ENCODE measurements at places on chromosomes 6 and 20.

DNA sequence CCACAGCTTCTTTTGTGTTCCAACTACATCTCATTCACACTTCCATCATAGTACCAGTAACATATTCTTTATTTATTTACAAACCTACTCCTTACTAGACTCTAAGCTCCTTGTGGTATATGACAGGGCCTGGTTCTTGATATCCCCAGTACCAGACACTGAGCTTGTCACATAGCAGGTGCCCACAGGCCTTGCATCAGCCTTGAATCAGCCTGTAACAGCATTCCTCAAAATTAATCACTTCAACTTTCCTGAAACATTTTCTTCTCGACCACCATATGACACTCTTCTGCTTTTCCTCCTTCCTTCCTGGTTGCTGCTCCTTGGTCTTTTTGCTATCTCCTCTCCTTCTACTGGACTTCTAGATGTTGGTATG, 24.7 kb upstream of the SRPK1 start:
- ATAC-seq, result no peak

DNA sequence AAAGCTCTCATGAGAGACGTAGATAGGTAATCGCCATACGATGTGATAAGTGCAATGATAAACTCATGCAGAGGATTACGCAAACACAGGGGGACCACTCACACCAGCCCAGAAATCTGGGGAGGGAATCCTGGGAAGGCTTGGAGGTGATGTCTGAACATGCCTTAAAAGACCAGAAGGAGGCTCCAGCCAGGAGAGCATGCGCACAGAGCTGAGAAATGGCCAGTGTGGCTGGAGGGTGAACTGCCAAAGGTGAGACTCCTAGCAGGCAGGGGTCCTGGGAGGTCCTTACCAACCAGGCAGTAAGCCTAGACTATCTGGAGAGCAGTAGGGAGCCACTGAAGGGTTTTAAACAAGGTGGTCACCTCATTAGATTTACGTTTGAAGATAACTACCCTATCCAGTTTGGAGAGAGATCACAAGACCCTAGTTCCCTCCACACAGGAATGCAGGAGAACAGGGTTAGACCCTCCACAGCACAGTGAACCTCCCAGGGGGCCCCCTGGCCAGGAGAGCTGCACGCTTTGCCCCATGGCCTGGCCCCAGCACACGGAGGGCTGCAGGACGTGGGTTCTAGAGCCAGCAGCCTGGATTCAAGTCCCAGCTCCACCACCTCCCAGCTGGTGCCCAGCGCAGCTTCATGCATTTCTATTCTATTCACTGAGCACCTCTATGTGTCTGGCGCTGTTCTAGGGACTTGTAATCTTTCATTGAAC, 13.1 kb downstream of the MDFI start:
- no peak for ATAC-seq

DNA sequence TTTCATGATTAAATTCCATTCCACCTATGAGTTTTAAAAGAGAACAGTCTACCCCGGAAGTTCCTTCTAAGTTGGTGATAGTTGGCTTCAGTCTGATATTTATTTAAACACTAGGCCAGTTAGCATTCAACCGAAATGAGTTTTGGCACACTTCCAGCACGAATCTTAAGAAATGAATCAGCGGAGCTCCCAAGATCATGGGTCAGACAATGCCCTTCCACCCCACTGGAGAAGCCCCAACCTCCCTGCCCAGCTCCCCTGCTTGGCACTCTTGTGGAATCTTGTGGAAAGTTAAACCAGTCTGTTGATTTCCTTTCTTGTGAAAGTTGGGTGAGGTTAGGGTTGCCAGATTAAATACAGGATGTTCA, 64.3 kb downstream of the MKKS start:
- ATAC-seq, result no peak

DNA sequence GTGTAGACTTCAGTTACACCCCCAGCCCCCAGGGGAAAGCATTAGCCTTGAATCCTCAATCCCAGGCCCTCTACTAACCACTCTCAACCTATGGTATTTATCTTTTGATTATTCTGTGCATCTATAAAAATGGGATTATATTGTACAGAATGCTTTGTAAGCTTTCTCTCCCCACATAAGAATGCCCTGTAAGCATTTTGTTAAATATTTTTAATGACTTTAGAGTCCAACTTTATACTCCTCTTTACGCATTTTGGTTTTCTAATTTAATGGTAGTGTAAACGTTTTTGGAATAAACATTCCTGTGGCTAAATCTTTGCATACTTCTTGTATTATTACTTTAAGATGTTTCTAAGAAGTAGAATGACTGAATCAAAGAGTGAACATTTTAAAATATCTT, 35.4 kb downstream of the FBXO9 start:
- no peak for ATAC-seq

GRCh38 chr6:47047479-47048407, 5.6 kb upstream of the ADGRF1 start:
- no peak for ATAC-seq

DNA sequence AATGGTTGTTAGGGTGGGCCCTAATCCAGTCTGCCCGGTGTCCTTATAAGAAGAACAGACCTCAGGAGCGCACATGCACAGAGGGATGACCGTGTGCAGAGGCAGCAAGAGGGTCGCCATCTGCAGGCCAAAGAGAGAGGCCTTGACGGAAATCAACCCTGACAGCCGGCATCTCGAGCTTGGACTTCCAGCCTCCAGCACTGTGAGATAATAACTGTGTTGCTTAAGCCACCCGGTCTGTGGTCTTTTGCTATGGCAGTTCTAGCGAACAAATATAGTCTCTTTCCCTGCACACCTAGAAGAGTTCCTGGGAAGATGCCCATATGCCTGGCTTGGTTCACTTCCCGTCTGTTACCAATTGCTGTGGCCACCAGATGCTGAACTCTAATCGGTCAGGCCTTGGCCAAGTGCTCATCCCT, 35.3 kb upstream of the PTGIS start:
- ATAC-seq, result no peak

DNA sequence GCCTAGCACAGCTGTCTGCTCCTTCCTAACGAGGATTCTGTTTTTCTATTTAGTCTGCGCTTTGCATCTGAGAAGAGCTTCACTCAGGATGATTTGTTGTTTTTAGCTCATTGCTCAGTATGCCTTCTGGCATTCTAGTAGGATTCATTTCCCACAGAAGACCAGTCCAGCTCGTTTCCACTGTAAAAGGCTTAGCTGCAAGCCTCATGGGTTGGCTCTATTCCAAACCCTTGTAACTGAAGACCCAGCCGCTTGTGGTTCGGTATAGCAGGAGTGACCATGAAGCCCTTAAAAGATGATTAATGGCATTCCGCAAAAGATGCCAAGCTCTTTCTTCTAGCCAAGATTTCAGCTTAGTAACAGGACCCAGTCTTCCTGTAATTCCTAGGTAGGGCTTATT, 7.2 kb downstream of the ADGRF1 start:
- ATAC-seq, result no peak

DNA sequence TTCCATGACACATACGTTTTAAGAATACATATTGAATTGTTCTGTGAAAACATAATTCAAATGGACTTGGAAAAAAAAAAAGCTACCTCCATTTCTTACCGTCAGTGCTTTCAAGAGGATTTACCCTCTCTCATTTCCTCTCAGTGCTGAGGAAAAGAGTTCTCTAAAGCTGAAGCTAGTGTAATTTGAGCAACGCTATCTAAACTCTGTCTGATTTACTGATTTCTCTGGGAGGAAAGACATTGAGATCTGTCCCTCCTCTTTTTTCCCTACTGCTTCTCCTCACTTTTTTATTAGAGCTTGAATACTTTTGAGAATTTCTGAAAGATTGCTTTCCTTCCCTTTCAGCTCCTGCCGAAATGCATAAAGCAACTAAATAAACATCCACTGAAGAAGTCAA, 41.2 kb upstream of the GRIK2 start:
- ATAC-seq, result no peak

- ATAC-seq, result no peak
These were observed 13.0 kb downstream of the ZNF451 start for GRCh38 chr6:57102976-57103375.

DNA sequence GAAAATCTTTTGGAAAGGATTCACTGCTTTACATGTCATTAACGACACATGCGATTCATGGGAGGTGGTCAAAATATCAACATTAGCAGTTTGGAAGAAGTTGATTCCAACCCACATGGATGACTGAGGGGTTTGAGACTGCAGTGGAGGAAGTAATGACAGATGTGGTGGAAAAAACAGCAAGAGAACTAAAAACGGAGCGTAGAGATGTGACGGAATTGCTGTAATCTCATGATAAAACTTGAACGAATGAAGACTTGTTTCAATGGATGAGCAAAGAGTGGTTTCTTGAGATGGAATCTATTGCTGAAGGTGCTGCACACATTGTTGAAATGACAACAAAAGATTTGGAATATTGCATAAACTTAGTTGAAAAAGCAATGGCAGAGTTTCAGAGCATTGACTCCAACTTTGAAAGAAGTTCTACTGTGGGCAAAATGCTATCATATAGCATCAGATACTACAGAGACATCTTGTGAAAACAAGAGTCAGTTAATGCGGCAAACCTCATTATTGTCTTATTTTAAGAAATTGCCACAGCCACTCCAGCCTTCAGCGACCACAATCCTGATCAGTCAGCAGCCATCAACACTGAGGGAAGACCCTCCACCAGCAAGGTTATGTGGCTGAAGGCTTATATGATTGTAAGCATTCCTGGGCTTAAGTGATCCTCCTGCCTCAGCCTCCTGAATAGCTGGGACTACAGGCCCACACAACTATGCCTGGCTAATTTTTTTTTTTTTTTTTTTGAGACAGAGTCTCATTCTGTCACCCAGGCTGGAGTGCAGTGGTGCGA, 19.2 kb downstream of the SRSF3 start:
- ATAC-seq, result no peak

- no peak for ATAC-seq
These were observed 91.7 kb upstream of the KCNQ5 start for GRCh38 chr6:72530152-72530551.

- ATAC-seq, result no peak
These were observed 64.4 kb downstream of the FILIP1 start for GRCh38 chr6:75429061-75429703.

DNA sequence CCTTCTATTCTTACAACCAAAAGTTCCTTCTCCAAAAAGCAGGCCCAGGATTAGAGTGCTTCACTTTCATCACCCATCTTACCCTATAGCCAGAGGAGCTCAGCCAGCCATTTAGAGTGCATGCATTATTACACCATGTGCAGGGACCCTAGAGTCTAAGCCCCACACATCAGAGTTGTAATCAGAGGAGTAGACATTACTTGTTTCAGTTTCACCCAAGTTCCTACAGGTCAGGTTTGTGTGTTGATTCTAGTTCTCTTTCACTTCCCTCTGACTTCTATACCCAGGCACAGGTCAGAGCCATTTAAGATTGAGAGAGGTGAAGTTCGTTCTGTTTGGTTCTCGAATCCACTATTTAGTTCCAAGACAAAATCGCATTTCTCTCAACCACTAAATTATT, 16.3 kb upstream of the ARFGEF3 start:
- ATAC-seq, result no peak

DNA sequence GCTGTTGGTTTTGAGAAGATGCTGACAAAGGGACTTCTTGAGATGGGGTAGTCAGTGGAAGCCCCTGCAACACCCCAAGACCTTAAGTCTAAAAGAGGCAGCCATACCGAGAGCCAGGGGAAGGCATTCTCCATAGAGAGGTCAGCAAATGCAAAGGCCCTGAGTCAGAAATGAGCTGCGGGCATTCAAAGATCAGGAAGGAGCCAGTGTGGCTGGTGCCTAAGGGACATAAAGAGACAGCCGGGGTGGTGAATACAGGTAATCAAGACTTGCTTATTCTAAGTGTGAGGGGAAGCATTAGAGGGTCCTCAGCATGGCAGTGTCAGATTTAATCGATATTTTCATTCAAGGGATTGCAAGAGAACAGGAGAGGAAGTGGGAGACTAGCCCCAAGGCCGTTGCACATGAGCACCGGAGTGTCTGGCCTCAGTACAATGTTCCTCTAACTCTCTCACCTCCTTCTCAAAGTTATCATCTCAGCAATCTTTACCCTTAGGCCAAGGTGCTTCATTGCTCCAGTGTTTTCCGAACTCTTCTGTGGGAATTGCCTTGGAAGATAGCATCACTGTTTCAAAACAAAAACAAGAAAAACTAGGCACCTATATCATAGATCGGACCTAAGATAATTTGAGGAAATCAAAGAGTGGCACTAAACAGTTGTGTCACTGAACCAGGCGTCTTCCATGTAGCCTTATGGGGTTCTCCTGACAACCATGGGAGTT, 173.2 kb downstream of the DOK5 start:
- ATAC-seq, result no peak

GRCh38 chr20:58137651-58138265, 90.7 kb downstream of the ANKRD60 start:
- ATAC-seq, result no peak

GRCh38 chr20:10675450-10675848, 1.6 kb upstream of the JAG1 start:
- no peak for ATAC-seq

DNA sequence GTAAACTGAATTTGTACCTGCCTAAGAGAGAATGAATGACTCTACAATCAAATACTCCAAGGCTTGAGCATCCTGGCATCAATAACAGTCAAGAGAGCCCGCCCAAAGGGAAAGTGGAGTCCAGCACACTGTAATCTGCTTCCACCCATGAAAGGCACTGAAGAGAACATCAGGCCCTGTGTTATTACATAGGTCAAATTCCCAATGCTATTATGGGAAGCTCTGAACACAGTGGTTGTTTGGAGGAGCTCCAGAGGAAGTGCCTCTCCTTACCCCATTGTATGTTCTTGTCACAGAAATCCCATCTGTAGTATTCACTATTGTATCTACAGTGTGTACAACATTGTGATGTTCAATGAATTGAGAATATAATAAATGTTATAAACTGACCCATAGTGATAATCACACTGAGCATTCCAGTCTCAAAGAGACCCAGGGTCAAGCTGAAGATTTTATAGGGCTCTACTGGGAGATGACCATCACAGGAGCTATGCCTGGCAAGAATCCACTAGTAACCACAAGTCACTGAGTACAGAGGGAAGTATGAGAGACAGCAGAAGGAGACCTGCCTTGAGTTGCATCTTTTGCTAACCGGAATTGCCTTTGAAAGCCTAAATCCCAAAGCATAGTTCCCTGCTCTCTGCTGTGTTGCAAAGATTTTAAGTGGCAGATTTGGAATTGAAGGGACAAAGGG, 446.7 kb downstream of the GJA1 start:
- no peak for ATAC-seq

GRCh38 chr20:23142162-23143050, 56.3 kb upstream of the CD93 start:
- no peak for ATAC-seq

DNA sequence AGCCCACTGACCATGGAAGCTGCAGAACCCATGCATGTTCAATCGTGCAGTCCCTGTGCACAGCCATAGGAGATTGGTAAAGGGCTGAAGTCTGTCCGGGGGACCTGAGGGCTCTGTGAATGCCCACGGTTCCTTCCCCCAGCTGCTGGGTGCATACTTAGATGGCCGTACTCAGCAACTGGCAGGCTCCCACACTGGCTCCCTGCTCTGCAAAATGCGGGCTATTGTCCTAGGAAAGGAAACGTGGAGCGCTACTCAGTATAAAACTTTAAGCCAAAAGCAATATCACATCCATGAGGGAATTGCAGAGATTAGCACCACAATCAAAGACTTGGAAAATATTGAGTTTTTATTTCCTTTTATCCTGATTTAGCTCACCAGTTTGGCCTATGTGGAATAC, 202.0 kb downstream of the WDR27 start:
- ATAC-seq, result no peak

GRCh38 chr20:47578543-47578942, 76.9 kb downstream of the NCOA3 start:
- no peak for ATAC-seq

GRCh38 chr6:155158030-155158843, 105.6 kb upstream of the CLDN20 start:
- ATAC-seq, result peak; percentile 15

All from activated CD4-positive, CD25-positive, alpha-beta regulatory T cell treated with anti-CD3 and anti-CD28 coated beads, Interleukin-2, amount 50 U/mL, for 24 hours (primary cell).